ENCODE measurements at places on chromosomes 5 and 9.

GRCh38 chr5:150627731-150628545 is 12.5 kb upstream of the SYNPO start:
- no peak for DNase-seq

GRCh38 chr9:25571491-25571890 is 106.8 kb downstream of the TUSC1 start:
- DNase-seq: no peak

DNA sequence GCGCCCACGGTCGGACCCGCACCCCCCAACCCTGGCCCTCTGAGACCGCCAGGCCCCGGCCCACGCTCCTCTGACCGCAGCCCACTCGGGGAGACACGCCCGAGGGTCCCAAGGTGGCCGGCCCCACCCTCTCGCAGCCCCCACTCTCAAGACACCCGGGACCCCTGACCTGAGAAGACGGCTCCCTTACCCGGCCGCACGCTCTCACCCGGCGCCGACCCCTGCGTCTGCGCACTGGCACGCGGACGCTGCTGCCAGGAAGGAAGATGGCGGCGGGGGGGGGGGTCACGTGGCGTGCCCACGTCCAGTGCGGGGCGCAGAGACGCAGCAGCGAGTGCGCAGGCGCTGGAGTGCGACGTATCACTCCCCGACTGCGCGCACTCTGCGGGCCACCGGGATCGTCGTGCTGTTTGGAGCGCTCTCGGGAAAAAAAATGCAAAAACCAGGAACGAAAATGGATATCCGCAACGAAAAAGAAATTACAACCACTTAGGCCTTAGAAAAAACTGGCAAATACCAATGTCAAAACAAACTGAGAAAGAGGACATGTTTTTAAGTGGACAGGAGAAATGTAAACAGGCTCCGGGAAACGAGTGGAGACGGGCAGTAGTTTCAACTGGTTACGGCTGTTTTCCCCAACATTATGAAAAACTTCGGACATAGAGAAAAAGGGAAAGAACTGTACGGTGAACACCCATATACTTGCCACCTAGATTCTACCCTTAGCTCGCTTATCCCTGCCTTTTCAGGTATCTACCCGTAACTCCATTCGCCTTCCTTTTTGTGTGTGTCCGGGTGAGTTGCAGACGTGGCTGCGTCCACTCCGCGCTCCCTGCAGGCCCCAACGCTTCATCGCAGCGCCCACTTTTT is at the start of gene MRPL36:
Gene MRPL36, minus strand, starts transcription at position 236 of the 870 bp plus-strand sequence. CDS start 902 bp downstream, outside the sequence.
- peak; percentile 99 for DNase-seq

DNA sequence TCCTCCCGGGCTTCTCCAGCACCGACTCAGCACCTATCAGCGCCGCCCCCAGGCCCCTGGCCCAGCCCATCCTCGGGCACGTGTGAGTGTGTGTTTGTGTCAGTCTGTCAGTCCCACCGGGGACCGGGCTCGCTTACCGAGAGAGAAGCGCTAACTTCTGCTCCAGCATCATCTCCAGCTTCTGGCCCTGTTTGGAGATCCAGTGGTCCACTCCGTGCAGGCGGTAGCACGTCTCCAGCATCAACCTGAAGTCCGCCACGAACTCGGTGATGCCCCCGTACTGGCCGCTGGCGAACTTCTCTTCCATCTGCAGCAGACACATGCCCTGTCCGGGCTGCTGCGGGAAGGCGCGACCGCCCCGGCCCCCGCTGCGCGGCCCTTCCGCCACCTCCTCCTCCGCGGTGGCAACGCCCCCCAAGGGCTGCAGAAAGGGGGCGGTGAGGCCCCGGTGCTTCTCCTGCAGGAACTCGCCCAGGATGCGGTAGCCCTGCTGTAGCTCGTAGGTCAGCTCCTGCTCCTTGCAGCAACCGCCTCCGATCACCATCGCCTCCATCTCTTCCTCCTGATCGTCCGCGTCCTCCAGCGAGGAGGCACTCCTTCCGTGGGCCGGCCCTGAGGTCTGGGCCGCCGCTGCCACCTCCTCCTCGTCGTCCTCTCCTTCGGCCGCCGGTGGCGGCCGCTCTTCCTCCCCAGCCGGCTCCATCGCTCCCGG is 8.2 kb downstream of the RANBP6 start:
- peak; percentile 87 for DNase-seq

GRCh38 chr9:32426278-32426939 is 42.0 kb downstream of the ACO1 start:
- no peak for DNase-seq

DNA sequence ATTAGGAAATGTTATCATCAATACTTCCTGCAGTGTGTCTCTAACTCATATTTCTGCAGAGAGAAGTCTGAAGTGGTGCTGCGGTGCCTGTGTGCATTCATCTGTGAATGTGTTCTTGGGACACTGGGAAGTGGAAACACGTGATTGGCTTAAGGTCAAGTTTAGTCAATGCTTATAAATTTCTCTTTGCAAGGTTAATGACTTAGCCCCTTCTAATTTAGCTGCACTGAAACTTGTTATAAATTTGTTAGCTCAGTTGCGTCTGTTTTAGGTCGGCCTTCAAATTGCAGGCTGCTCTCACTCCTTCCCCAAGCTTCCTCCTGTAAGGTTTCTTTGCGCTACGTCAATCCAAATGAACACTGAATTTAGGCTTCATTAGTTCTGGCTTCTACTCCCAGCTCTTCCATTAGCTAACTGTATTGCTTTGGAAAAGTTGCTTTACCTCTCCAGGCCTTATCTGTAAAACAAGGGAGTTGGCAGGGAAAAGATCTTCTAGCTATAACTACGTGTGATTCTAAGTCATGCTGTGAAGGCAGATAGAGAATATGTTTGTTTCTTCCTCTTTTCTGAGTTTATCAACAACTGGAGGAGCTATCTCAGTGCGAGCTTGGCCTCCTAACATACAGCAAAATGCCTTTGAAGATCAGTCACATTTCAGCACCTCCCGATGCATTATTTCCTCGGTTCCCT is 341.8 kb downstream of the NFIB start:
- DNase-seq: peak; percentile 16

DNA sequence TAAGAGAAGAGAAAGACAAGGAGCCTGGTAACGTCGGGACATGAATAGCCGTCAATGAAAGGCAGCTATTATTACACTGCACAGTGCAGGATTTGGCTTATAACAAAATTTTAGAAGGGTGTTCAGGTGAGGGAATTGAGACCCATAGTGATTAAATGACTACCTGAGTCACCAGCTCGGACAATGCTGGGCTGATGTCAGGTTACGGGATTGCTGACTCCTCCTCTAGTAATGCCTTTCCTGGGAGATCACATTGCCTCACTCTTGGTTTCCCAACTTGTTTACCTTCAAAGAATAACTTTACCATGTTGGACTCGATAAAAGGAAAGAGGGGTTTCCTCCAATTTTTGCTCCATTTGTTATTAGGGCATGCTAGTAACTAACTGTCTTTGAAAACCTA is 132.6 kb downstream of the GHR start:
- DNase-seq: no peak

DNA sequence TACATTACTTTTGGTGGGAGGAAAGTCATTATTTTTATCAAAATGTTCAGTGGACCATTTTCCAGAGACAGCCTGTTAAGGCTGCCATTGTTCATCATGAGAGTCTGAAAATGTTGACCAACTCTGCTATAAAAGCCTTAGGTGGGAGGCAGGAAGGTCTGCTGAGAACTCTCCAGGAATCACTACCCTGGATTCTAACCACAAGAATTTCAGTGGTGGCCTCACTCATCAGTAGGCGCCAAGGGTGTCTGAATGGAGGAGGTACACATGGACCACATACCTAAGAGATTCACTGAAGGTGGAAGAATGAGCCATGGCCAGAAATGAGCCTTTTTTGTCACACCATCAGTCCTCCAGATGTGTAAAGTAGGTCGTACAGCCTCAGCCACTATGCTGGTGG is 21.0 kb upstream of the TLX3 start:
- DNase-seq: no peak

DNA sequence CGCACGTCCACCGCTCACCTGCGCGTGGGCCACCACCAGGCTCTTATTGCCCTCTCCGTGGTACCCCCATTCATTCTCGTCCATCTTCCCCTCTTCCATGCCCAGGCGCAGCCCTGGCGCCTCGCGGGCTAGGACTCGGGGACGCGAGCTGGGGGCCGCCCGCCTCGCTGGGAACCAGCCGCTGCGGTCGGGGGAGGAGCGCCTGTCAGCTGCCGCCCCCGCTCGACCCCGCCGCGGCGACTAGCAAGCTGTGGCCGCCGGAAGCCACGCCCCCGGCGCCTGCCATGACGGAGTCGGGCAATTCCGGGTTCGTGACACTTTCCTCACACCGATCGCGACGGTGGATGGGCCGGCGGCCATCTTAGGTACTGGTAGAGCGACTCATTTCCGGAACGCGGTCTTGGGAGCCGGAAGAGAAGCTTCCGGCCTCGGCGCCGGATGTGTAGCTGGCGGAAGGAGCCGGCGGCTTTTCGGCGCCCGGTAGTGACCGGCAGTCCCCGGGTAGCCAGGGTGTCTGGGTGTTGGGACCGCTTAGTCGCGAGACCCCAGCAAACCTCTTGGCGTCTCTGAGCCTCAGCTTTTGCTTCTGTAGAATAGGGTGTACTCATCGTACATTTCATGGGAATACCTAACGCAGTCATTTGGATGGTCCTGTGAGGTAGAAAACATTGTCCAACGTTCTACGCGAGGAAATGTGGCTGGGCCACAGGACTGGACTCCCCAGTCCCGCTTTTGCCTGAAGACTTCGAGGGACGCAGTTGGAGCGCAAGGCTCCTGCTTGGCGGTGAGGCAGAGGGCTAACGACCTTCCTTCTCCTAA is at the start of gene IPPK:
Gene IPPK, minus strand, starts transcription at position 242 of the 819 bp plus-strand sequence. Its CDS starts 143 bp downstream, at position 99.
- peak; percentile 100 for DNase-seq

GRCh38 chr5:123429993-123430392 is 6.8 kb upstream of the CEP120 start:
- DNase-seq: no peak

GRCh38 chr5:81631124-81631523 is 119.8 kb downstream of the SSBP2 start:
- DNase-seq: no peak

GRCh38 chr5:44809956-44810420 is 1.2 kb downstream of the MRPS30 start:
- no peak for DNase-seq

- peak; percentile 48 for DNase-seq
Observed at GRCh38 chr9:32345243-32345642, 39.2 kb upstream of the ACO1 start.

DNA sequence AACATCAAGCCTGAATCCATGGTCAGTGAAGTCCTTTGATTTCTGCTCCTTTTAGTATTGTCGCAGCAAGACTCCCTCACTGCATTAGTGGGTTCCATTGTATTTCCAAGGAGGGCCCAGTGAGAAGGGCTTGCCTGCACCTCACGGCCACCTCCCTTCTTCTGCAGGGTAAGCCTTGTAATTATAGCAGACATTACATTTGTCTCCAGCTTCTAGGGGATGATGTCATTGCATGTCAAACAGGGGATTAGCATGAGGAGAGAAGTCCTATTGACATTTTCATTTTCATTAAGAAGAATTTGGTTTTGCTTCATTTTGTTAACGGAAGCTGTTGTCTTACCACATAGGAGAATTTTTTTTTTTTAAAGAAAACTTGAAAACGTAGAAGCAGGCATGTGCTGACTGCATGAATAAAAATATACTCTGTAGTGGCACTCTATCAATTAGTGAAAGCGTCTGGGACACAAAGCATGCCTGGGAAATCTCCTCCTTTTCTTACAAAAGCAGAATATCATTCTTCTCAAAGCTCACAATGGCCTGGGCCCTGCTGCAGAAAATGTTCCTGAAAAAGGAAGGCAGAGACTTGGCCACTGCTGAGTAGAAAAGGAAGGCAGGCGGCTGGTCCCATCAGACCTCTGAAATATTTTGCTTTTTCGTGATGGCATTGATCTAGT is 27.1 kb downstream of the MAP1B start:
- DNase-seq: peak; percentile 39

DNA sequence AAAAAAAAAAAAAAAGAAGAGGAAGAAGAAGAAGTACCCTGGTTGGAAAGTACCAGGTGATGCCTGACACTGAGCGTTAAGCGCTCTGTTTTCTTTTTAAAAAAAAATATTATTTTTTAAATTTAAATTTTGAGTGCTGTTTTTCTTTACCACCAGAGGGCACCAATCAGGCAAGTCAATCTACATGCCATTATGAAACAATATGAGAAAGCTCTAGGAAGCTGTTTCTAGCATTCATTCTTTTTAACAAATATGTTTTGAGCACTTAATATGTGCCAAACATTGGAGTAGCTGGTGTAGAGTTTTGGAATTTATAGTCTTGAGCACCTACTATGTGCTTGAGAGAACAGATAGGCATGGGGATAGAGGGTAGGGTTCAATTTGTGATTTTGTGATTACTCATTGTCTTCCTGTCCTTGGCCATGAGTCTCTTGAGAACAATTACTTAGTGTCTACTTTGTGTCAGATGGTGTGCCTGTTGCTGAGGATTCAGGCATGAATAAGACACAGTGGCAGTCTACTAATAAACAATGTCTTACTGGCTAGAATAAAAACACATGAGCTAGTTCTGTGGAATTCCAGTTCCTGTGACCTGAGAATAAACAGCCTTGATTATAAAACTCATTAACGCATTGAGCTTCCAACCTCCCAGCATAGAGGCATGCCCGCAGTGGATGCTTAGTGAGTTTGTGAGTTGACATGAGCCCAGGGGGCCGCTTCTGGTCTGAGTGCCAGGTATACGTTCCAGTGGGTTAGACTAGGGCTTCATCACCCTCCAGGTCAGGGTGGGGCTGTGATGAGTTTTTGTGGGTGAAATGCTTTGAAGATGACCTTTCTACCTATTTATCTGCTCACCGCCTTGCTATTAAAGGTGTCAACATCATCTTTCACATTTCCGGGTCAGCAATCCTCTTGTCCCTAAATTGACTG is 3.0 kb upstream of the UBE2R2 start:
- DNase-seq: peak; percentile 24
